CD4-positive, alpha-beta memory T cell (primary cell): ENCODE measurements at places on chromosomes 1 and 21. TPM values are rescaled to one million over a fixed set of nuclear protein-coding genes. Genes with fewer than 3 reads are reported as not detected.

Gene GPR25
- 23.0 TPM for polyA plus RNA-seq

GRCh38 chr1:193241132-193241827 is 54.9 kb upstream of the B3GALT2 start:
- H3K4me1 ChIP-seq = peaks cover 30% of the 10 kb centered on the region
- DNase-seq = no peak
- peaks cover 3% of the 10 kb centered on the region for H3K36me3 ChIP-seq
- no peaks in the 10 kb centered on the region for H3K27me3 ChIP-seq
- H3K27ac ChIP-seq = no peak overlapping the region
- no peak overlapping the region for H3K4me3 ChIP-seq

- H3K27me3 ChIP-seq = no peaks in the 10 kb centered on the region
- no peak overlapping the region for H3K4me3 ChIP-seq
- peaks cover 4% of the 10 kb centered on the region for H3K36me3 ChIP-seq
- no peak for DNase-seq
- peaks cover 2% of the 10 kb centered on the region for H3K4me1 ChIP-seq
These were observed 42.8 kb upstream of the MAGOH start for GRCh38 chr1:53281133-53281532.

Gene DIO1
- polyA plus RNA-seq = not detected

- no peak for DNase-seq
- H3K27ac ChIP-seq = no peak overlapping the region
- no peaks in the 10 kb centered on the region for H3K4me1 ChIP-seq
- no peak overlapping the region for H3K4me3 ChIP-seq
- H3K36me3 ChIP-seq = no peaks in the 10 kb centered on the region
- H3K27me3 ChIP-seq = no peaks in the 10 kb centered on the region
These were observed 115.2 kb downstream of the ROR1 start for GRCh38 chr1:63888984-63889383.
